Eye (tissue), 1 donor: ENCODE measurements at places on chromosomes 4 and X.

- no peak for DNase-seq
These were observed 3.8 kb upstream of the ASB5 start for GRCh38 chr4:176272799-176273198.

DNA sequence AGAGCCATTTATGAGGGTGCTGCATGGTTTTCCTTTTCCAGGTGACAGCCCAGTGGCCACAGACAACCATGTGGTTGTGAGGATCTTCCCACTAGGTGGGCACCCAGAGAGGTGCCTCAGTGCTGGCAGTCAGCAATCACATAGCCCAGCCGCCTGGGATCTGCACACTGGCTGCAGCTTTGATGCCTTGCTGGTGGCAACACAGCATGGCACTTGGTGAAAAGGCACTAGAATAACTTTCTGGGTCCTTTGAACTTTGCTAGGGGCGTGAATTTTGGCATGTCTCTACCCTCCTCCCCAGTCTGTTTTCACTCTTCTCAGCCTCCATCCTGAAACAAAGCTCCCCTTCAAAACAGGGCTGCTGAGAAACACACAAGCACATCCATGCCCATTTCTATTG is 108.8 kb upstream of the RPL34 start:
- DNase-seq, result no peak

DNA sequence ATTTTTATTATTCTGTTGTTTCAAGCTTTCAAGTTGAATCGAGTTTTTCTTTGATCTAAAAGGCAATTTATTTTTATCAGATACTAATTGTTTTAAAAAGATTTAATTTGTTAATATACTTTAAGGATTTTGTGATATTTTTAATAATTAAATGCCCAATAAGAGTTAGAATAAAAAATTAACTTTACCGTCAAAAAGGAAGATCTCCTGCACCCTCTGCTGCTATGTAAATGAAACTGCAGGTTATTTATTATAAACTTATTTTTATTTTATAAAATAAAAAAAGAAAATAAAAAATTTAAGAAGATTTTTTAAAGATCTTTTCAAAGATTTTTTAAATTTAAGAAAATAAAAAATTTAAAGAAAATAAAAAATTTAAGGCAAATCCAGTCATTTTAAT is 166.1 kb downstream of the CCSER1 start:
- DNase-seq, result no peak

DNA sequence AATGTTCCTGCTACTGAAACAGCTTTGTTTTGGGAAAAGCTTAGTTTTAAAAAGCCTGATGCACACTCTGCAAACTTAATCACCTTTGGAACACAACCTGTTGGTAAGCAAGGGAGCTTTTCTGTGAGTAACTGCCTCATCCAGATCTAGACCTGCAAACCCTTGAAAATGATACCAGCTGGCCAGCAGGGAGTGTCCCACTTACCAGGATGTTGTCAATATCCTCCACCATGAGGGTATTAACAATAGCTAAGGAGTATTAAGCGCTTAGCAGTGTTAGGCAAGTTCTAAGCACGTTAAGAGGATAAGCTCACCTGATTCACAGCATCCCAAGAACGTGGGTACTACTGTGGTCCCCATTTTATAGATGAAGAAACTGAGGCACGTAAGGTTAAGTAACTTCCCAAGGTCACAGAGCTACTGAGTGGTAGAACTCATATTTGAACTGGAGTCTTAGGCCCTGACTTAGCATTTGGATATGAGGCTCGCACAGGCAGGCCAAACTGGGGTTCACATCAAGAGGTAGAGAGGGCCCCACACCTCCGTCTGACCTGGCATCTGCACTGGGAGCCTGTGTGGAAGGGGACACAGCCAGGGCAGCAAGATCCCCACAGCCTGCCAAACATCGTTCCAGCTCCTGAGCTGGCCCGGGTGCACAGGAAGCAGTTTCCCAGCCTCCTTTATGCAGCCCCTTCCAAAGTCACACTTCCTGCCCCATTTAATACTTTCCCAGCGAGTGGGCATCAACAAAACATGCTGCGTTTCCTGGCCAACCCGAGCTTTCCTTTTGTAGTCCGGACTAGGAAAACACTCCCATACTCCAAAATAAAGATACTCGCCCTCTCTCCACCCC is 32.7 kb downstream of the IRF2 start:
- peak; percentile 33 for DNase-seq

DNA sequence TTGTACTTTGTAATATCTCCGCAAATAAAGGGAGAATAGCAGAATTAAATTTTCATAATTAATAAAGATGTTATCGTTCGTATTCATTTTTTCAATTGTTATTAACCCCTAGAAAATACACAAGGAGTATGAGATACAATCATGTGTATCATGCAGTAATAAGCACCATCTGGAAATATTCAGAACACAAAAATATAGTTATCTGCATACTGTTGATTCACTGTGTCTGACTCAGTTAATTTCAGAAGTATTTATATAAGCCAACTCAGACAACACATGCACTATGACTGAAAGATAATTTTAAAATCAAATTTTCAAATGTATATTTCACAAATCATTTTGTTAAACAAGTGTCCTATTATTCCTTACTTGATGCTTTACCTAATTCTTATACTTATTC is 1954.8 kb downstream of the ARAP2 start:
- no peak for DNase-seq

DNA sequence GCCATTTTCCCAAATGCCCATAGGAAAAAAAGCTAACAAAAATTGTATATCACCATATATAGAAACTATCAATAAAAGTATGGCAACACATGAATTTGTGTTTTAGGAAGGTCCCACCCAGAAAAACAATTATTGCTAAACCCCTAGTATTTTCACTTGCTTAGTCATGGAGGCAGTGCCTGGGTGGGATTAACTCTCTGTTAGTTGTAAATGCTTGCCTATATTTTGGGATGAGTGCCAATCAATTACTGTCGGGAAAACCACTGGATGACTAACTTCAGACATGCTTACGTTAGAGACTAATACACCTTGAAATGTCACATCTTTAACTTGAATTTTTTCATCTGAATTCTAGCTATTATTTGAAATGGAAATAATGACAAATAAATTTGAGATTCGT is 33.9 kb downstream of the TMPRSS11A start:
- DNase-seq, result no peak

GRCh38 chr4:108272986-108273385 is 104.3 kb upstream of the LEF1 start:
- DNase-seq, result no peak

DNA sequence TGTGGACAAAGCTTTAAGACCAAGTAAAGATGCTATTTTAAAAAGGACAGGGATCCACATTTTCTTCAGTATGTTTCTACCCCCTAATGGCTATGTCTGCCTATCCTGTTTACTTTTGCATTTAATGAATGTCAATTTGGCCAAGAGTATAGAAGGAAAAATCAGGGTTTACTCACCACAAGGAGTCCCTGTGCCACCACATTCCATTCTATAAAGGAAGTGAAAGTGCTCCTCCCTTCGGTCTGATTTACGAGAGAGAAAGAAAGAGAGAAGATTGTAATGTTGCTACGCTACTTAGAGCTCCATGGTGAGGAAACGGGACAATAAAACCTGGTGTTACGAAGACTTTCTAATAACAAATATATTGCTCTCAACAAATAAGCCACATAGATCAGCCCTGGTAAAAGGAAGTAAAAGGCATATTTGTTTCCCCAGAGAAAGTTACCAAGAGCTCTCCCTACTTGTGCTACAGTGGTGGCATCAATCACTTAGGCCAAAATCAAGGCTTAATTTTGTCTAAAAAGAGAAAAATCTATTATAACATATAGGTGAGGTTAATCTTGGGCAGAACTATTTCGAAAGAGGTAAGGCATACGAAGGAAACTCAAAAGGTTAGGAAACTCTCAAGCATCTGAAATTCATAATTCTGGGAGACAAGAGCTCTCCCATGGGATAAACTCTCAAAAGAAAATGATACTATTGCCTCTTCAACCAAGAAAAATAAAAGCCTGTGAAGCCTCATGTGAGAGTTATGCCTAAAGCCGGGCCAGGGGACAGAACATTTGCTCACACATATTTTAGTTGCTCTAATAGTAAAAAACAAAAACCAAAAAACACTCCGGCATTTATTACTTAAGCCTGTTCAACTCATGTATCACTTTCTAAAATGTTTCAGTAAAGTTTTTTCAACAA is 29.5 kb downstream of the TAPT1 start:
- peak; percentile 54 for DNase-seq
